ENCODE measurements at places on chromosomes 3 and 15.

GRCh38 chr3:45064512-45065372, 38.6 kb downstream of the CLEC3B start:
- DNase-seq: no peak

DNA sequence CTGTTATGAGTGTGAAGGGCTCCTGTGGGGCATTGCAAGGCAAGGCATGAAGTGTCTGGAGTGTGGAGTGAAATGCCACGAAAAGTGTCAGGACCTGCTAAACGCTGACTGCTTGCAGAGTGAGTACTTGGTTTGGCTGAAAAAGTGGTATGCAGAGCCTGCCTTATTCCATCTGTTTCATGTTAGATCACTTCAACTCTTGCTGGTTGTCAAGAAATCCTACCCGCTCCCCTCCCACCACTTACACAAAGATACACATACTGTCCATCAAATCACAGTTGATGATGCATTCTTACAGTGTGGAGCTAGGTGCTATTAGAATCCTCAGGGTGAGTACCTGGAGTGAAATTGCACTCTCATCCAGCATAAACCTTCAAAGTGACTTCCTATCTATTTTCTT, 272.1 kb downstream of the UNC13C start:
- DNase-seq: no peak

GRCh38 chr15:39332846-39333245, 248.0 kb upstream of the THBS1 start:
- DNase-seq: no peak

GRCh38 chr3:25902586-25902985, 112.7 kb downstream of the OXSM start:
- DNase-seq: no peak

Measured in NCI-H1092 (cell line).